Stimulated activated CD4-positive, alpha-beta T cell treated with anti-CD3 and anti-CD28 coated beads, Interleukin-4, amount 100 ng/mL, for 48 hours (primary cell): ENCODE measurements at places on chromosomes 5 and 9.
A peak's percentile ranks its signal among the peaks of the same experiment; 100 is the strongest.

DNA sequence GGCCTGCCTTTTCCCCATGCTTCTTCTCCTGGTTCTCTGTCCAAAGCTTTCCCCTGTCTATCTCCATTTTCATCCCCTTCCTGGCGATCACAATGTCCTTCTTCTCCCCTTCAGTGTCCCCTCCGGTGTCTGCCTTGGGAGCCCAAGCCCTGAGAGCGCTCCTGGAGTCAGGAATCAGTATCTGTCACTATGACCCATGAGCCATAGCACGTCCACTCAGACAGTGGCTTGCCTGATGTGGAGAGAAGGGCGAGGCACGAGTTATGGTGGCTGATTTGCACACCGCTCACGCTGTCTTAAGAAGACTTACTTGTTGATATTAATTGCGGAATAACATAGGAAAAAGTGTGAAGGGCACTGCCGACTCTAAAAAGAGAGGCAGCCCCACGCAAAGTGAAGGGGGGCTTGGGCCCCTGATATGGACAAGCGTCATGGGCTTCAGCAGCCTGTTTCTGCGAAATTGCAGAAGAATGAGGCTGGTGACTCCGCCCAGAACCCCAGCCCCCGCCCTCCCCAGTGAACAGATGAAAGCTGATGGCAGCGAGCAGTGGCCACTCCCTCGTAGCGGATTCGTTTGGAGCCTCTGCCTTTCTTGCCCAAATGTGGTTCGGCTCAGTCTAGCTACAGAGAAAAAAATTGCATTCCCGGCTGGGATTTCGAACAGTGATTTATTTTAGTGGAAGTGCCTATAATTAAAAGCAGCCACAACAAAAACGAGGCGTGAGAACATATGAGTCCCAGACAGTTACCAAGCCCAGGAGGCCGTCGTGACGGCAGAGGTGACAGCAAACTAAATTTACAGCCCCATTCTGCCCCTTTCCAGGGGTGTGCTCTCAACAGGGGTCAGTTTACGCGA lies 149.8 kb downstream of the ICE1 start:
- DNase-seq: no peak

GRCh38 chr5:142304013-142304701 lies 20.7 kb downstream of the SPRY4 start:
- DNase-seq: no peak

GRCh38 chr5:132825033-132825833 lies 5.2 kb downstream of the SHROOM1 start:
- no peak for DNase-seq

DNA sequence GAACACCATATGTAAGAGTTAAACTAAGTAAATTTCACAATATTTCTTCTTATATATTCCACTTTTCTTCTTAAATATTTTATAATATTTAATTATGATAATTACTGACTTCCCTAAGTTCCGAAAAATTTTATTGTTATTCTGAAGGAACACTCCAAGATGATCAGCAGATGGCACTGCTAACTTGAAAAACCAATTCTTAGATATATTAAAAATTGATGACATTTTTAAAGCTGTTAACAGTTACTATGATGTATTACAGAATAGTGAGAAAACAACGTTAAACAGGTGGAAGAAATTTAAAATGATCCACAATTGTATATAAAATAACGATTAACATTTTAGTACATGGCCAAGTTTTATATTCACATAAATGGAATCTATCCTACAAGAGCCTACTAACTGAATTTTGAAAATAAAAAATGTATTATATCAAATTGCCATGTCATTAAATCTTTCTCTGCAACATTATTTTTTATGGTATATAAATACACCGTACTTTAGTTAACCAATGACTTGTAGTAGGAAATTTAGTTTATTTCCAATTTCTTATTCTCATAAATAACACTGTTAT lies 30.1 kb upstream of the MUSK start:
- DNase-seq: no peak

GRCh38 chr9:20015427-20015931 lies 226.6 kb upstream of the SLC24A2 start:
- DNase-seq: no peak

- no peak for DNase-seq
These were observed 1.6 kb upstream of the OCLN start for GRCh38 chr5:69491027-69491426.

DNA sequence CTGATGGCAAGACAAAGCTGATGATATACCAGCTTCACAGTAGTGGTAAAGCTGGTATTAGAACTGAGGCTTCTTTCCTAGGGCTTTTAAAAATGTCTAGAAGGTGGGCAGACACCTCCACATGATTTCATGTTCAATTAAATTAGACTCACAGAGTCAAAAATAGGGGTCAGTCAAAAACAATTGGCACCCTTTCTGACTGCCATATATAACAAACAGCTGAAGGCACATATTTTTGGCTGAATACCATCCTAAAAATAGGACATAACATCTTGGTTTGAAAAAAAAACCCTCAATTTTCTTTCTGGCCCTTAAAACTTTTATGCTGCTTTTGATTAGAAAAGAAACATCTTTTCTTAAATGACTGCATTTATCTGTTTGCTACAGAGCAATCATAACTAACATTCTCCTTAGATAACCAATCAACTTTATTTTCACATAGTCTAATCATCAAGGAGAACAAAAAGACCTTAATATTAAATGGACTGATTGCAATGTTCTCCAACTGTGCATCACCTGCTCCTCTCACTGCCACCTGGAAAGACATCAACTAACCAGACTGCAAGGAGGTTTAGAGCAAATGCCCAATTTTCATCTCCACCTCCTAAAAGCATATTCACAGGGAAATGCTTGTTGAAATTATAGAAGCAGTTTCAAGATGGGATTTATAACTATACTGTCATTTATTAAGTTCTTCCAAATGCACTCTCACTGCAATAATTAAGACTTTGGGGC lies 3.2 kb downstream of the SGTB start:
- no peak for DNase-seq

DNA sequence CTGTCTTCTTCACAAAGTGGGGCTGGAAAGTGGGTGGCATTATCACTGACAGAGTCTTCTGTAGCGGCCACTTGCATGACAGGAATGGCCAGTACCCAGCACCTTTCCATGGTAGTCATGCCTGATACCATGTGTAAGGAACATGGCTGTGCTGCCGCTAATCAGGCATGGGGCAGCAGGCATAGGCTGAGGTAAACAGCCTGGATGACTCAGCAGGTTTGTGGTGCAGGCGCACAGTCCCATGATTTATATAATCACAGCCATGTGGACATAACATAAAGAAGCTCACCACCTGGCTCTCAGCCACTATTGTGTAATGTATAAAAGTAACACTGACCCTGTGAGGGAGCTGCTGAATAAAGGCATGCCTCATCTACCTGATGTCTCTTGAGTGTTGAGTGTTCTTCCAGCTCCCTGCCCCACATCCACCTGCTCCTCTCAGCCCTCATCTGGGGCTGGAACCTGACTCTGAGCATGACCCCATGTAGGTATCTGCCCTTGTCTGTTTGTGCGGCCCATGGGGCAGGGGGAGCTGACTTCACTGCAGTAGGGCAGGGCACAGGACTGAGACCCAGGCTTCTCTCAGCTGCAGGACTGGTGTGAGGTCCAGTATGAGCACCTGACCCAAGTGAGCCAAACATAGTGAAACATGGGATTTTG lies 13.2 kb upstream of the ICE1 start:
- DNase-seq: peak; percentile 5

DNA sequence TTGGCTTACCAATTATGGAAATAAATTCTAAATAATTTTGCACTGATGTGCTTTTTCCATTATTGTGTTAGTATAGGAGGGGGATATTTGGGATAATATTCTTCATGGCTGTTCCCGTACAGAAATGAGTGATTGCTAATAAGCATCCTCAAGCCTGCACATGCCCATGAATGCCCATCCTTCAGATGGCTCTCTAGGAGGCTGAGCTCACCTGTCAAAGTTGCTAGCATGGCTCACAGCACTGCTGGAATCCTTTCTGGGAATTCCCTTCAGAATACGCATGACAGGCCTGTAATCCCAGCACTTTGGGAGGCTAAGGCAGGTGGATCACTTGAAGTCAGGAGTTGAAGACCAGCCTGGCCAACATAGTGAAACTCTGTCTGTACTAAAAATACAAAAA lies 124.1 kb downstream of the NXNL2 start:
- no peak for DNase-seq

DNA sequence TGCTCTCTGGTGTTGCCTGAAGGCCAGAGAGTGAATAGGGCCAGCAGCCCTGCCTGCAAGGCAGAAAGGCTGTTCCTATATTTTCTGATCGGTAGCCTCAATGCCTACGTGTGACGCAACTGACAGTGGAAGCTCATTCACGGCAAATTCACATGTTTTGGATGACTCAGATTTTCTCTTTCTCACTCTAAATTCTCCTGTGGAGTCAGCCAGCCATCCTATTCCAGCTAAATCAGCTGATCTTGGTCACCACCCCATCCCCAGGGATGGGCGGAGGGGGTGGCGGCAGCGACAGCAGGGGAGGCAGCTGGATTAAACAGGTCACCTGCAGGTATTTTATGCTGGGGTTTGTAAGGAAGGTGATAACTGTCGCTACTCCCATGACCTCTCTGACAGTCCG lies 52.3 kb downstream of the ZNF510 start:
- DNase-seq: no peak

DNA sequence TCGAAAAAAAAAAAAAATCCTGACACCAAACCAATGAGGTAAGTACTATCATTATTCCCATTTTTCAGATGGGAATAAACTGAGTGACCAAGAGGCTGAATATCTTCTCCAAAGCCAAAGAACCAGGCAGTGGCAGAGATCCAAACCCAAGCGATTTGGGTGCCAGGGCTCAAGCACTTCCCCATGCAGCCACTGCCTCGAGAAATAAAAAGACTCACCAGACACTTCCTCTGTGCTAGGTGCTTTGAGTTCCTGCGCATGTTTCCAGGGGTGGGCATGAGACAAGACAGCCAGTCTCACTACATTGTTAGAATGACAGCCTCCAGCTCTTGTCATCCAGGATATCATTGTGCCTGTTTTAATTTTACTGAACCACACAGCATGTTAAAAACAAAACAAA lies 2.3 kb upstream of the RPL26L1 start:
- DNase-seq: no peak

- DNase-seq: no peak
These were observed 232.0 kb upstream of the ANKRD55 start for GRCh38 chr5:56464935-56465768.

DNA sequence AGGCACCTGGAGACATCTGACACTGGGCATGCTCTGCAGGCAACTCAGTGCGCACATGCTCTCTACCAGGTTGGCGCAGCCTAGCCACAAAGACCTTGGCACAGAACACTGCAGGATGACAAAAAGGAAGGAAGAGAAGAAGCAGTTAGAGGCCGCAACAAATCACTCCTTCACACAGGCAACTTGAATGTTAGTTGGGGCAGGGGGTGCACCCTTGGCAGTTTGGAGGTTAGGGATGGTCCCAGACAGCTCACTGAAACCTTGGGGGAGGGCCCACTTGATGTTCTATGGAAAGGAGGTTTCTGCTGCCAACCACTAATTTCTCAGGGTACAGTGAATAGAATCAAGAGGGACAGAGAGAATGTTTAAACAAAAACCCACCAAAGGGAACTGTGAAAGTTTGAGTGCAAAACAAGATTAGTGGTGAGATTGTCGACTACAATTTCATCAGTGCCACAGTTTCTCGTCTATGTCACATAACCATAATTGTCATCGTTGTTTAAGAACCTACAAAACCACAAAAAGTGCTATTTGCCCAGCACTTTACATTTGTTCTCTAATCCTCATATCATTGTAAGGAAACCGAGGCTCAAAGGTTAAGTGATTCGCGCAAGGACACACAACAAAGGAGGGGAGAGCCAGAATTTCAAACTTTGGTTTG lies 48.7 kb downstream of the FBXW11 start:
- peak; percentile 66 for DNase-seq

DNA sequence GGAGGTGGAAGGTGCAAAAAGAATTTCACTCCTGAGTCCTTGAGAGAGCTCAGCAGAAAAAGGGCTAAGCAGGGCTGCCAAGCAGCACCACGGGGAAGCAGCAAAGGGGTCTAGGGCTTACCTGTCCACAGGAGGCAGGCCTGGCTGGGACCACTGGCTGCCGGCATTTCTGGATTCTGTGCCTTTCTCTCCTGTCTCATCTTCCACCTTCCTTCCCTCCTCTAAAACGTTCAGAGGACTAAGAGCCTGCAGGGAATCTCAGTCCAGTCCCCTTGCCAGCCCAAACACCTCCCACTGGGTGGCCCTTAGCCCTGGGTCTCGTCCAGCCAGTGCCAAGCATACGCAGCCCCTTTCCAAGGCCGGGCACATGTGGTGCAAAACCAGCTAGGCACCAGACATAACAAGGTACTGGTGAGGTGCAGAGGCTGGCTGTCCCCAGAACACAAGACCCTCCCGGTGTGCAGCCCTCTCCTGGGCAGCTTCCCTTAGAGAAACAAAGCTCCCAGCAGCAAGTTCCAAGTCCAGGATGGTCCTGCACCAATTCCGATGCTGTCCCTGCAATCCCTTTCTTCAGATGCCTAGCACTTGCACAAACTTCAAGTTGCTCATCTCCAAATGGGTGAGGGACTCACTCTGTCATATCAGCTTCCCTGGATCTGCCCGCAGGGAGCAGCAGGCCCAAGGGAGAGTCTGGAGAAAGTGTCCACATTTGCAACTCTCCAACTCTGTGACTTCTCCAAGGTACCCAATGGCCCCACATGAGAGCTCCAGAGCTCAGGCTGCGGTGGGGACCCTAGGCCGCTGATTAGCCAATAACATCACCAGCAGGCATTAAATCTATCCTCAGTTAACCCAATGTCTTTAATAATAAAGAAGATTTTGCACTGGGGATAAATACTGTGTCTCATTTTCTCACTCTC lies 126.3 kb downstream of the C5orf15 start:
- no peak for DNase-seq

DNA sequence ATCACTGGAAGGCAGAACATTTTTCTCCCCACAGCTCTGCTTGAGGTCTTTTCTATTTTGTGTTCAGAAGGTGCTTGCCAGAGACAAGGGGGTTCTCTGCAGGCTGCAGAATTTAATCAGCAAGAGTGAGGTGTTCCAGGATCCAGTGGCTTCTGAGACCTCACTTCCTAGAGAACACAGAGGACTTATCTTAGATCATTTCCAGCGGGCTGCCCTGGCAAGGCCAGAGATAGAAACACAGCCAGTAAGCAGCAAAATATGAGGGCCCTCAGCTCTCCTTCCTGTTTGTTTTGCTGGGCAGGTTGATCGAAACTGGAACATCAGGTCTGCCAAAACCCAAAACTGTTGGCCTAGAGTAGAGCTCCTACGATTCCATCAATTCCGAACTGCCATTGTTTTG lies 187.3 kb downstream of the DIRAS2 start:
- DNase-seq: no peak

- no peak for DNase-seq
These were observed 3.1 kb upstream of the ZSWIM6 start for GRCh38 chr5:61328791-61329549.

DNA sequence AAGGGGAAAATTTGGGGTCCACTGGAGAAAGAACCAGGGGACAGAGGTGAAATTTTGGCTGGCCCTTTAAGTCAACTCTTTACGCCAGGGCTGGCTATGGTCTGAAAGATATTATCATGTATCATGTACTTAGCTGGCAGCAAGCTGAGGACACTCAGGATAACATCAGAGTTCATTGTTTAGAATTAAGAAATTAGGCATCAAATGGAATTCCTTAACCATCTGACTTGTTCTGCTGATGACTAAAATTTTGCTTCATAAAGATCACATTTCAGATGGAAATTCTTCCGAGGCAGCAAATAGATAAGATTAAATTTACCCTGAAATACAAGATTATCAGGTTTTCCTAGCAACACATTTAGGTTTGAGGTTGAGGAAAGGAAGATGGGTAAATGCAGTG lies 269.4 kb upstream of the KLF9 start:
- no peak for DNase-seq

- DNase-seq: no peak
These were observed 13.5 kb downstream of the ADRB2 start for GRCh38 chr5:148839960-148840359.

- peak; percentile 61 for DNase-seq
These were observed 28.8 kb upstream of the MGAT1 start for GRCh38 chr5:180831139-180832093.
